ENCODE measurements at places on chromosomes 2 and 18. TPM values are rescaled to one million over a fixed set of nuclear protein-coding genes. Genes with fewer than 3 reads are reported as not detected.
A peak's percentile ranks its signal among the peaks of the same experiment; 100 is the strongest.

Gene PIAS2
- polyA plus RNA-seq = 31.3 TPM

Gene INHA
- 0.34 TPM for polyA plus RNA-seq

DNA sequence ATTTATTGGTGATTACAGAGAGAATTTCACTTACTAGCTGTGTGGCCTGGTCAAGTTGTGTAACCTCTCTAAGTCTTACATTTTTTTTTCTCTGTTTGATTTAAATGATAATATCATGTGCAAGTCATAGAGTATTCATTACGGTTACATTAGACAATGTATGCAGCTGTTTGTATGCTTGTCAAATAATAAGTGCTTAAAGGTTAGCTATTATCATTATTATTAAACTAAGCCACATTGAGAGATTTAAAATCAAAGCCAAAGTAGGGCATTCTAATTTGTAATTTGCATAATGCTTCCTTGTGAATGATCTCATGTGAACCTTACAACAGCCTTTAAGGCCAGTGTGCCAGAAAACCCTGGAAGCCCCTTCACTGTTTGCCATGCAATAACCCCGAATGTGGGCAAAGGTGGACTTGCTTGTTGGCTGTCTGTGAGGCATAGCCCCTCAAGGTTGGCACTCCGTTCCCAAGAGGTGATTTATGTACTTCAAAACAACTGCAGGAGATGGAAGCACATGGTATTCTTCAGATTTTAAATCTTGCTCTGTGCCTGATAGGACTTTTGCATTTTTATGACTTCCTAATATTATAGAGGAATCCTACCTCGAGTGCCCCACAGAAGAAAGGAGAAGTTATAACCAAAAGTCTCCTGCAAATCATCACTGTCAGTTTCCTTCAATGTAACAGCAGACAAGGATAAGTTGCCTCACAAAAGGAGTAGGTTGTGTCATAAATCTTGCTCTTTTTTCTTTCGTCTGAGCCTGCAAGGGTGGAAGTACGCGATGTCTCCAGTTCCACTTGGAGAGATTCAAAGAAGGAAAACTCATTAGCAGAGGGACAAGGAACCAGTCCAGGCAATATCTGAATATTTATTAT, 272.0 kb downstream of the TGIF1 start:
- no peak for DNase-seq

DNA sequence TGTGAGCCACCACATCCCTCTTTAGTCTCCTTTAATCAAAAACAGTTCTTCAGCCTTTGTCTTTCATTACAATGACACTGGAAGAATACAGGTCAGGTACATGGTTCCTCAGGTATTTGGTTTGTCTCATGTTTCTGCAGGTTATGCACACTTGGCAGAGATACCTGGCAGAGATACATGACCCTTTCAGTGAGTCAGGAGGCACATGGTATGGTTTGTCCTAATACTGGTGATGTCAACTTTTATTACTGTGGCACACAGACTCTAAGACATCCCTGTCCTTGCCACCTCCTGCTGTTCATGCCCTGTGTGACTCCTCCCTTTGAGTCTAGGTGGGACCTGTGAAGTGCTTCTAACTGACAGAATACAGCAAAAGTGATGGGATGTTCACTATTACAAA, 58.4 kb downstream of the SPIRE1 start:
- no peak for DNase-seq

DNA sequence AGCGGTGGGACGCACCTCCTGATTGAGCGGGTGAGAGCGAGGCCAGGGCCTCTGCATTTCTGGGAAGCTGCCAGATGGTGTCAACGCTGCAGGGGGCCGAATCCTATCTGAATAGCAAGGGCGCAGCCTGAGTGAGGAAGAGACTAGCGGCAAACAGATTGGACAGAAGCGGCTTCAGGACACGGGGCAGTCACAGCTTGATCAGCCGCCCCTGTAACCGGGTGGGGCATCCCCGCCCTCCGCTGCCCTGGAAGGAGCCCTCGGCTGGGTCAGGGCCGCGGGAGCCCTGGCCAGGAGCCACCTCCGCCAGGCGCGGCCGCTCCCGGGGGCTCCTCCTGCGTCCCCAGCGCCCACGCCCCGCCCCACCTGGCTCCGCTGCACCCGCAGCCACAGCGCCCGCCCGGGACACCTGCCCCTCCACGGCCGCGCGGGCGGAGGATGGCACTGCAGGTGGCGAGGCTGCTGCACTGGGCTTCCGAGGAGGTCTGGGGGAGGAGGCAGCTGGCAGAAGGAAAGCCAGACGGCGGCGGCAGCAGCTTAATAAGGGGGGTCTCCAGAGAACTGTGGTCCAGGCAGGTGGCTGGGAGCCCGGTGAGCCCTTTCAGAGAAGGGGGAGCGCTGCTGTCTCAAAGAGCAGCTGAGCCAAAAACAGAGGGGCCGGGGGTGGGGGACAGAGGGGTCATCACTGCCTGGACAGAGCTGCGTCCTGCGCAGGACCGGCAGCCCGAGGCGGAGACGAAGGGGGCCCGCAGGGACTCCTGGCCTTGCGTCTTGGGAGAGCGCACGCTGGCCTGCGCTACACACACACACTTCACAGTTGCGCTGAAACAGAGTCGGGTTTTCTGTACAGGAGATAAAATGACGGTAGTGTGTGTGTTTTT, 18.8 kb upstream of the SOX11 start:
- no peak for DNase-seq

DNA sequence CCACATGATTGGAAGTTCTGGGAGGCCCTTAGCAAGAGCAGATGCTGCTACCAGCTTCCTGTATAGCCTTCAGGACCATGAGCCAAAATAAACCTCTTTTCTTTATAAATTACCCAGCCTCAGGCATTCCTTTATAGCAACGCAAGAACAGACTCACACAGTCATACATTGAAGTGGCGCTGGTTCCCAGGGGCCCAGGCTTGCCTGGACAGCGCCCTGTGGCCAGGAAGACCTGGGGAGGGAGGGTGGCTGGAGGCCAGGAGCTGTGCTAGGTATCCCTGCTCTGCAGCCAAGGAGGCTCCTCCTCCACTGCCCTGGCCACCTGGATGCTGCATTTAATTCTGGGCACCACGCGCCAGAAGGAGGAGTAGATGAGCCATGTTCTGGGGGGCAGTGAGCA, 98.1 kb downstream of the AGAP1 start:
- DNase-seq = no peak

- DNase-seq = peak; percentile 30
Measured at GRCh38 chr2:218648088-218648786, 11.2 kb downstream of the ZNF142 start.

DNA sequence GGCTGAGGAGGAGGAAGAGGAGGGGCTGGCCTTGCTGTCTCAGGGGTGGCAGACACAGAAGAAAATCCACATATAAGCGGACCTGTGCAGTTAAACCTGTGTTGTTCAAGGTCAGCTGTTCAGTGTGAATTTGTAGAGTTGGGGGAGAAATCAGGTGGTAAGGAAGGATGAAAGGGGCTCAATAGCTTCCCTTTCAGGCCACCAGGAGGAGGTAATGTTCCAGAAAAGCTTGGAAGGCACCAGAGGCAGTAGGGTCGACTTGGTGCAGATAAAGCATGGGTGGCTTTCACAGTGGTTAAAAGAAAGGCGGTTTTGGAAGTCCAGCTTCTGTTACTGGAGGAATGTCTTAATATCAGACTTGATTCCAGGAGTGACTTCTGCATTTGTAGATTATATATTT, 167.4 kb downstream of the THSD7B start:
- no peak for DNase-seq

GRCh38 chr2:62305421-62306176, 109.7 kb downstream of the B3GNT2 start:
- DNase-seq = no peak

GRCh38 chr2:32925283-32925815, 21.4 kb upstream of the LTBP1 start:
- DNase-seq = no peak
